ENCODE measurements at places on chromosomes 6 and 20.

- no peak for DNase-seq
Observed at GRCh38 chr6:91387290-91388059, 800.6 kb upstream of the MAP3K7 start.

- no peak for DNase-seq
Observed at GRCh38 chr6:72788188-72788587, 166.3 kb downstream of the KCNQ5 start.

- DNase-seq: no peak
Observed at GRCh38 chr6:162076816-162077215, 650.8 kb downstream of the PRKN start.

GRCh38 chr6:24655215-24655614 lies 9.2 kb upstream of the KIAA0319 start:
- no peak for DNase-seq

GRCh38 chr20:35771367-35771688 lies 487 bp upstream of the PHF20 start:
- DNase-seq: no peak

- DNase-seq: no peak
Observed at GRCh38 chr6:164996838-164997237, 312.6 kb downstream of the C6orf118 start.

- no peak for DNase-seq
Observed at GRCh38 chr20:61757678-61758563, 307.8 kb downstream of the TAF4 start.

GRCh38 chr6:7512320-7512719 lies 29.2 kb upstream of the DSP start:
- no peak for DNase-seq

- DNase-seq: no peak
Observed at GRCh38 chr6:89895276-89895874, 1.1 kb downstream of the GJA10 start.

DNA sequence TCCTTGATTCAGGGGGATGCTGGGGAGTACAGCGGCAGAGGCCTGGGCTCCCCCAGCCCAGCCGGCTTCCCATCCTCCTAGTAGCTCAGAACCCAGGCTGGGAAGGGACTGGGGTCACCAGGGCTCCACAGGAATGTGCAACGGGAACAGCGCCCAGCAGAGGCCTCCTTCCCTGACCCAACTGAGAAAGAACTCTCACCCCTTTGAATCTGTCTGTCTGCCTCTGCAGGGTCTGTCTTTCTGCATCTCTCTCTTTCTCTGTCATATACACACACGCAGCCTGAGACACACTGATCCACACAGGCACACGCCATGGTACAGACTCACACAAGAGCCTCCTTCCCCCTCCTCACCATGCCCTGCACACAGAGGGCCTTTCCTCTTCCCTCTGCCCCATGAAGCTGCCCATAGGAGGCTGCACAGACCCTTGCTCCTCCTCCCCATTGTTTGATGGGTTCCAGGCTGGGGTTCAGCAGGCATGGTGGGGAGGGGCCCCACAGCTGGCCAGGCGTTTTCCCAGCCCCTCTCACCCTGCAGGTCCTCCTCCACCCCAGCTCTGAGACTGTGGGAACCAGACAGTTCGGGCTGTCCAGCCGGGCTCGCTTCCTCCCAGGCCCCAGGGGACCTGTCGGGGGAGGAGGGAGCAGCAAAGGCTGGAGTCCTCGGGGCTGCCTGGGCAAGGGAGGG lies 2.8 kb downstream of the FOXS1 start:
- peak; percentile 73 for DNase-seq

DNA sequence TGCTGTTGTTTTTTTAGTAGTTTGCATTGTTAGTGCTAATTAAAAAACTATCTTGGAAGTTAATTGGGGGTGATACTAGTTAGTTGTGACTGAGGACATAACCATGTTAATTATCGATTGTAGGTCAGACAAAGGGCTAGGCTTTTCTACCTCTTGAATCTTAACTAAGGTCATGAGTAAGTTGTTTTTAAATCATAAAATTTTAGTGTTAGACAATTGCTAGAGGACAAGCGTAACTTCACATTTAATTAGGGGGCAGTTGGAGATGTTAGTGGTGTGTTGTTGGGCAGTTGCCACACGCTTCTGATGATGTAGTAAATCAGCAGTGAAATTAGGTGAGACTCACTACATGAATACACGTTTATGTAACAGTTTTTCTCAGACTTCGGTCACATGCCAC lies 619.1 kb upstream of the FLRT3 start:
- no peak for DNase-seq

Data from psoas muscle (tissue), 8 donors.